ENCODE measurements at places on chromosomes 2 and 18. TPM values are rescaled to one million over a fixed set of nuclear protein-coding genes. Genes with fewer than 3 reads are reported as not detected.

The ATP8B1 gene
- polyA plus RNA-seq = 0.50 TPM

The COBLL1 gene
- polyA plus RNA-seq = 114 TPM

The SLC66A3 gene
- 48.6 TPM for polyA plus RNA-seq

The PPP3R1 gene
- polyA plus RNA-seq = 1.7 TPM

The ALPI gene
- not detected for polyA plus RNA-seq

The UGT1A9 gene
- polyA plus RNA-seq = not detected

The HMSD gene
- not detected for polyA plus RNA-seq

Measured in IgD-negative memory B cell (primary cell).